ENCODE measurements at places on chromosomes 1 and 21. TPM values are rescaled to one million over a fixed set of nuclear protein-coding genes. Genes with fewer than 3 reads are reported as not detected.

Gene ENSA
- total RNA-seq, result 201 TPM

Gene C4BPB
- total RNA-seq, result not detected

Gene CFHR3
- total RNA-seq, result 20.9 TPM

Gene NHLH1
- 0.22 TPM for total RNA-seq

Gene SLC45A1
- 1.1 TPM for total RNA-seq

Gene S100A3
- total RNA-seq, result not detected

Gene RORC
- total RNA-seq, result not detected

Gene CELA2A
- not detected for total RNA-seq

Gene TMPRSS15
- not detected for total RNA-seq

Gene ZNF648
- total RNA-seq, result 1.5 TPM

Gene SASS6
- 31.7 TPM for total RNA-seq

Gene SPATA21
- not detected for total RNA-seq

Gene ARHGAP29
- total RNA-seq, result 14.8 TPM

Gene HSD3B1
- not detected for total RNA-seq

Measured in neural progenitor cell (in vitro differentiated cells).